ENCODE measurements at places on chromosomes 6 and 20.

GRCh38 chr6:14109411-14109826, 8.2 kb upstream of the CD83 start:
- DNase-seq: no peak

- no peak for DNase-seq
Observed at GRCh38 chr6:160790028-160790792, 88.2 kb downstream of the PLG start.

GRCh38 chr6:117729613-117730012, 54.3 kb downstream of the NUS1 start:
- DNase-seq: no peak

DNA sequence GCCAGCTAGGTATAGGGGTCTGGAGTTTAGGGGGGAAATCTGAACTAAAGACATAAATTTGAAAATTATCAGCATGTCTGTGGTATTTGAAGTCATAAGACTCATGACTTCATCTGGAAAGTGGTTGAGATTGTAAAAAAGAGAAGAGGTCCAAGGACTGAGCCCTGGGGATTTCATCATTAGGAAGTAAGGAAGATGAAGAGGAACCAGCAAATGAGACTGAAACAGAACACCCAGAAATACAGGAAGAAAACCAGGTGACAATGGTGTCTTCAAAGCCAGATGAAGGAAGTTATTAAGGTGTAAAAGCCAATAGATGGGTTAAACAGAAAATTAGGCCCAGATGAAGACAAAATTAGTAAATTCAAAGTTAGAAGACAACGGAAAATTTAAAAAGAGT, 49.1 kb upstream of the UBR2 start:
- no peak for DNase-seq

GRCh38 chr6:143060806-143061596, at the start of gene AIG1:
Gene AIG1, plus strand, starts transcription at chr6:143060889. Its CDS starts 37 bp downstream, at chr6:143060926.
- peak; percentile 55 for DNase-seq

DNA sequence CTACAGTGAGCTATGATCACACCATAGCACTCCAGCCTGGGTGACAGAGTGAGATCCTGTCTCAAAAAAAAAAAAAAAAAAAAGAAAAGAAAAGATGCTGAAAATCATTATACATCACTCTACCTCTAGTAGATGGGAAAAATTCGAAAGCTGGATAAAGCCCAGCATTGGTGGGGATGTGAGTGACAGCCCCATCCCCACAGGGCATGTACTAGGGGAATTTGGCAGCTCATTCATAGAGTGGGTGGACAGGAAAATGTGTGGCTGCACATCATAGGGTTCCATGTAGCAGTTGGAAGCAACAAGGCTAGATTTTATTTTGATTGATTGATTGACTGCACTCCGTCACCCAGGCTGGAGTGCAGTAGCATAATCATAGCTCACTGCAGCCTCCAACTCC, 42.0 kb downstream of the MRPL14 start:
- DNase-seq: no peak

DNA sequence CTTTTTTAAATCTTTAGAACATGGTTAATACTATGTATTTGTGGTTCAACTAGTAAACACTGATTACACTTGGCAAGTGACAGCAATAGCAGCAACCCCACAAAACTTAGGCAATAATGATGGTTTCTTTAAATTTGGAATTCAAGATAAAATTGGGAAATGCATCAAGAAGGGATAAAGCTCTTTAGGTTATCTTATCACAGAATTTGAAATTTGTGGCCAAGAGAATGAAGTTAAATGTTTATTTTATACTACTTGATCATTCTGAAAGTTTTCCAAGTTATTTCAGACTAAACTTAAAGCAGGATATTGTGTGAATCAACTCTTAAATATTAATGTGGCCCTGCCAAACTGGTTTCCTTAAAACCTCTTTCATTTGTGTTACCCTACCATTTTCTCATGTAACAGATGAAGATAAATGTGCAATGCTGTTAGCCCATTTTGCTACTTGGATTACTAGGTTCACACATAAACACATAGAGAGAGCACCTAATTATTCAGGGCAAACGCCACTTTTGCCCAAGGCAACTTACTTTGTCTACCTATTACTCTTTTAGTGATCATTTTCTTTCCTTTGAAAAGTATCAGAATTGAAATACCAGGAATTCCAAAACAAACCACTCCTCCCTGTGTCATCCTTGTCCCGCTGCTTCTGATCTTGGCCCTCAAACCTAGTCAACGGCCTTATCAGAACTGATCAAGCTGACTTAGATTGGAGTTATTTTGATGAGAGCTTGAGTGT, 186.7 kb upstream of the TENT5A start:
- DNase-seq: no peak

- DNase-seq: no peak
Observed at GRCh38 chr6:1941534-1941933, 303.9 kb downstream of the GMDS start.

DNA sequence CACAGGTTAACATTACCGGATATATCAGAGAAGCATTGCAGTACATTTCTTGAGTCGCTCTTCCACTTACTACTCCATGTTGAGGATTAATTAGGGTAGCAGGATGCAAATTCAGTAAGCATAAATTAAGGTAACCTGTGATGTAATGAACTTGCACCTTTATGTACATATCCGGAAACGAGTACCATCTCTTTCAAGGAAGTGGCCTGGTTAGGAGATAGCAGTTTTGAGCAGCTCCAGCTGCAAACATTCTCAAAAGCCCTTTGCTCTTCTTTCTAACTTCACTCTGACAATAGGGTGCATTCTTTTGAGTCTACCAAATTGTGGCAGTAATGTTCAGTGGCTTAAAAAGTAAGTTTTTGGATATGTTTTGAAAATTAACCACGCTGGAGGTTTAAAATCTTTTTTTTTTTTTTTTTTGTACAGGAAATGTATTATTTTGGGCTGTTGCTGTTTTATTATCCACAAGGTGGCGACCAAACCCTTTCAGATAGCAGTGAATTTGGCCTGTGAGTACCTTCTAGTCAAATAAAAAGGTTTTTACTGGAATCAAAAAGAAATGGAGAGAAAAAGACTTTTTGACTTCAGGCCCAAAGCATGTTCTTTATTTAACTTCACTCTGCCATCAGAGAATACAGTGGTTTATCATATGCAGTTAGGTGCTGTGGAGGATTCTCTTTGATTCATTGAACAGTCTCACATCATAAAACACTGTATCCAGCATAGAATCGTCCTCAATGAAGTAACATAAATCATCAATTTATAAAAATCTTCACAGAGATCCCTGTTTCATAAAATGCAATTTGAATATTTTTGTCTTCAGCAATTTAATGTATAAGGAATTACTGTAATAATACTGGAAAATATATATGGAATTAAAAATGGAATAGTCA, 8.9 kb downstream of the FAM217B start:
- DNase-seq: no peak

DNA sequence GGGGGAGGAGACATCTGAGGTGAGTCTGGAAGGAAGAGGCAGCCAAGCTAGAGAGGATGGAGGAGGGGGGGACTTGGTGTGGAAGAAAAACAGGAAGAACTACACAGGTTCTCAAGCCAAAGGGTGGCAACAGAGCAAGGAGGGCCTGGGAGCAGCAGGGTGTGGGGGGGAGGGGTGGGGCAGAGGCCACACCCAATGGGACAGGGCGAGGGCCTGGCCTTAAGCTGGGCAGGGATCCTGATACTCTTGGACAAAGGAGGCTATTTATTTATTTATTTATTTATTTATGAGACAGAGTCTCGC, 359.0 kb downstream of the ZFAND3 start:
- no peak for DNase-seq
